ENCODE measurements at places on chromosomes 6 and 20.

DNA sequence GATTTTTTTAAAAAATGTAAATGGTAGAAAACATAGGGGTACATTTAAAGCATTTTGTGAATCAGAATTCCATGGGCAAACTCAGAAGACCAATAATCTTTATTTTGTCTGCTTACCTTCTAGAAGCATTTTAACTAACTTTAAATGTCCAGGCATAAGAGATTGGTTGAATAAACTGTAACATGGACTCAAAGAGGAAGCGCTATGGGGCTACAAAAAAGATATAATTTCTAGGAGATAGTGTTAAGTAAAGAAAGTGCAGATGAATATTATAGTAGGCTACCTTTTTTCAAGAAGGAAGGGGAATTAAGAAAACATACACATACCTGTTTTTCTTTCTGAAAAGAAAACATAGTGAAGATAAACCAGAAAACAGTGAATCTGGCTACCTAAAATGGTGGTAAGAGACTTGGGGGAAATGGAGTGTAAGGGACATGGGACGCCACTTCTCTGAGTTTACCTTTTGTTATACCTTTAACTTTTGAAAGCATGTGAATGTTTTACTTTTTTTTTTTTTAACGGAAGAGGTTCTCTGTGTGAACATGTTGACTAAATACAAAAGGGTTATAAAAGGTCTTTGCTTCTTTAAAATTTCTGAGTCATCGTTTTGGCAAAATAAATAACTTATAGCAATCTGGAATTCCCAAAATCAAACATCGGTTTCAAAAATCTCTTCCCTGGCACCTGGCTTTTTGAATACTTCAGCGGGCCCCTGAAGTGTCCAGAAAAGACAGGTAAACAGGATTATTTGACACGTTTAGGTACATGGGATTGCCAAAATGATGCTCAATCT lies 133.4 kb downstream of the OR2B2 start:
- peaks cover 8% of the 10 kb centered on the region for H3K27me3 ChIP-seq
- peaks cover 5% of the 10 kb centered on the region for H3K4me1 ChIP-seq
- no peaks in the 10 kb centered on the region for H3K36me3 ChIP-seq
- H3K27ac ChIP-seq, result no peak overlapping the region

DNA sequence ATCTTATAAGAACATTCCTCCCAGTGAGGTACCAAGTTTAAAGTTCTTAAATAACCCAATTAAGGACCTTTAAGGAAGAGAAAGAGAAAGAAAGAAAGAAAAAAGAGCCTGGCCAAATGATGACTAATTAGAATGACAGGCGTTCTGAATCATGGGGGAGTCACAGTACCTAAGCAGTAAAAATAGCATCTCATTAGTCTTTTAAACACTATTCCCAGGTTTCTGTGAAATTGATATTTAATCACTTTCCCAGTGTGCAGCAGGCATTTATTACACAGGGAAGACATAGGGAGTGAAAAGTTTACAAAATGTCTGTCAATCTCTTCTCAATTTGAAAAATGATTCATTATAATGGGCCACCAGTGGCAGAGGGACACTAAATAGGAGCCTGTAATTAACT lies 251.4 kb upstream of the MANEA start:
- H3K36me3 ChIP-seq, result no peaks in the 10 kb centered on the region
- no peak for DNase-seq
- no peak overlapping the region for H3K4me3 ChIP-seq
- no peak overlapping the region for H3K27ac ChIP-seq

DNA sequence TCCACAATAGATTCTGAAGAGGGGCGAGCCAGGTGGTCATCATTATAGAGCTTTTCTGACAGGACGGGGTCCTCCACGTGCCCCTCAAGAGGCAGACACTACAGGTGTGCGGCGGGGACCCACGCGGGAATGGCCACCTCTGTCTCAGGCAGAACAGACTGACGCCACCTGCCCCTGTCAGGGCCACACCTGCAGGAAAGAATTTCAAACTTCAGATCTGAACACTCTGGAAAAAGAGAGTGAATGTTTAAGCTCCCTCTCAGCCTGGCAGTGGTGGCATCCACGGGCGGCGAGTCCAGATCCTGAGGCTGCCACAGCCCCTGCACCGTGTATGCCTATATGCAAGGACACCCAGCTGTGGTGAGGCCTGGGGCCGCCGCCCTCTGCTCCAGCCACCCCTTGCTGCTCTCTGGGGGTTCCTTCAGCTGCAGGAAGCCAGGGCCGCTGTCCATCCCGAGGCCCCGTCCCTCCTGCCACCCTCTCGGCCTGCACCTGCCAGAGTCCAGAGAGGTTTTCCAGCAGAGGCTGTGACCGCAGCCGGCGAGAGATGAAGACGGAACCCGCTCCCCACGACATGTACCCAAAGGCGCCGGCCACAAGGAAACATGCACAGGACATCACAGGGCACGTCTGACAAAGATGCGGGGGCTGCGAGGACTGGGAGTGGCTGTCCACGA lies 234.9 kb downstream of the ERMARD start:
- no peak for DNase-seq
- no peaks in the 10 kb centered on the region for H3K27me3 ChIP-seq
- H3K4me1 ChIP-seq, result peaks cover 18% of the 10 kb centered on the region
- no peak overlapping the region for H3K27ac ChIP-seq
- H3K4me3 ChIP-seq, result no peak overlapping the region
- H3K36me3 ChIP-seq, result no peaks in the 10 kb centered on the region

GRCh38 chr6:88619951-88620350 lies 343.5 kb downstream of the RNGTT start:
- H3K36me3 ChIP-seq, result peaks cover 14% of the 10 kb centered on the region
- no peak overlapping the region for H3K4me3 ChIP-seq
- H3K27me3 ChIP-seq, result no peaks in the 10 kb centered on the region
- no peak for DNase-seq
- no peak overlapping the region for H3K27ac ChIP-seq

- no peaks in the 10 kb centered on the region for H3K4me1 ChIP-seq
- no peaks in the 10 kb centered on the region for H3K27me3 ChIP-seq
- H3K4me3 ChIP-seq, result no peak overlapping the region
- H3K36me3 ChIP-seq, result no peaks in the 10 kb centered on the region
- no peak for DNase-seq
- no peak overlapping the region for H3K27ac ChIP-seq
Measured at GRCh38 chr20:61321481-61321880, 69.4 kb downstream of the CDH4 start.

DNA sequence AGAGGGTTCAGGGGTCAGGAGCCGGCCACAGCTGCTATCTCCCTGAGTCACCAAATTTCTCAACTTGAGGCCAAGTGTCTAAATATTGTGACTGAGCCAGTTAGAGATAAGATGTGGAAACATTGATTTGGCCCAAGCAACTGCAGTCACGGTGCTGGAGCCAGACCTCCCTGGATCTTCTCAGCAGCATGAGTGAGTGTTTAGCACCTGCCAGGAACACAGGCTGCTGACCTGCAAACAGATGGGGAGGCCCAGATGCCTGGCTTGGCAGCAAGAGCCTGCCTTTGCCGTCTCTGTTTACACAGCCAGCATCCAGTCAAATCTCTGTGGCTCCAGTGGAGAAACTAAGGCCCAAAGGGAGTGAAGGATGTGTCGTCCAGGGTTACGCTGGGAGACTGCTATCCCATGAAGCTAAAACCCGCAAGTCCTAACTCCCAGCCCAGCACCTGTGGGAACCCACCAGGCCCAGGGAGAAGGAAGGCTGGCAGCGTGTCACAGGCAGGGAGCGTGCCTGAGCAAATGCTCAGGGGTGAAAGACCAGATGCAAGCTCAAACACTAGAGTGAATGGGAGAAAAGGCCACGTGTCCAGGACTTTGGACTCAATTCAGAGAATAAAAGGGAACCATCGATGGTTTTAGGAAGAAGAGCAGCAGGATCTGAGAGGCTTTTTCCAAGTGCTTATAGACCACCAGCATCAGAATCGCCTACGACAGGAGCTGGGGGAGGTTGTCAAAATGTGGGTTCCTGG lies 15.9 kb upstream of the PTGIS start:
- peaks cover 34% of the 10 kb centered on the region for H3K4me1 ChIP-seq
- peaks cover 13% of the 10 kb centered on the region for H3K27me3 ChIP-seq
- H3K27ac ChIP-seq, result peak overlapping the region; percentile 56
- no peak for DNase-seq
- H3K4me3 ChIP-seq, result no peak overlapping the region

GRCh38 chr20:37630993-37631392 lies 62.8 kb upstream of the CTNNBL1 start:
- H3K4me3 ChIP-seq, result no peak overlapping the region
- no peak for DNase-seq
- H3K27me3 ChIP-seq, result peaks cover 45% of the 10 kb centered on the region
- no peaks in the 10 kb centered on the region for H3K4me1 ChIP-seq

DNA sequence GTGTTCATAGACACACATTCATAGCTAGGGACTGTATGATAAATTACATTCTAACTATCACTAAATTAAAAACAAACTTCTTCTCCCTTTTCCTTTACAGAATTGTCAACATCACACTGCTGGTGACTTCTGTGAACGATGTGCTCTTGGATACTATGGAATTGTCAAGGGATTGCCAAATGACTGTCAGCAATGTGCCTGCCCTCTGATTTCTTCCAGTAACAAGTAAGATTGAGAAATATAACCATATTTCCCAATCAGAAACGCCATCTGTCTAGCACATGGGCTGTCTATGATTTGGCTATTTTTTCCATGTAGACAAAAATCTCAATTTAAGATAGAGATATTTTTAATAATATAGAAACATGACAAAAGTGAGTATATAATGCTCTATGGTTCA lies 367.7 kb downstream of the ARHGAP18 start:
- peaks cover 2% of the 10 kb centered on the region for H3K36me3 ChIP-seq
- H3K4me1 ChIP-seq, result no peaks in the 10 kb centered on the region
- H3K27me3 ChIP-seq, result peaks cover 30% of the 10 kb centered on the region
- no peak for DNase-seq

DNA sequence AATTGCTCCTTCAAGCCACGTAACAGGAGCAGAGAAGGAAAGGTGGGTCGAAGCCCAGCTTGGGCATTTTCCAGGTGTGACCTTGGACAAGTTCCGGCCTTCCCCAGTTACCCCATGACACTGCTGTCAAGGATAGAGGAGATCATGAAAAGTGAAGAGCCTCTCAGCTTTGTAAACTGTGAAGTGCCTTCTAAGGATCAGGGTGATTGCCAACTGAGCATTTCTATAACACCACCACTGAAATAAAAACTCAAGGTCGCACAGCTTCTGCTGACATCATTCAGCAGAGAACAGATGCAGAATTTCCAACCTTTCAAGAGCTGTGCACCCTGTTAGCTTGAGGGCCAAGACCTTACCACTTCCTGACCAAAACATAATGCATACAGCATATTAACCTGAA lies 24.0 kb upstream of the ZMYND8 start:
- no peak for DNase-seq
- H3K27ac ChIP-seq, result no peak overlapping the region
- H3K4me1 ChIP-seq, result peaks cover 36% of the 10 kb centered on the region
- H3K27me3 ChIP-seq, result no peaks in the 10 kb centered on the region
- H3K4me3 ChIP-seq, result no peak overlapping the region

DNA sequence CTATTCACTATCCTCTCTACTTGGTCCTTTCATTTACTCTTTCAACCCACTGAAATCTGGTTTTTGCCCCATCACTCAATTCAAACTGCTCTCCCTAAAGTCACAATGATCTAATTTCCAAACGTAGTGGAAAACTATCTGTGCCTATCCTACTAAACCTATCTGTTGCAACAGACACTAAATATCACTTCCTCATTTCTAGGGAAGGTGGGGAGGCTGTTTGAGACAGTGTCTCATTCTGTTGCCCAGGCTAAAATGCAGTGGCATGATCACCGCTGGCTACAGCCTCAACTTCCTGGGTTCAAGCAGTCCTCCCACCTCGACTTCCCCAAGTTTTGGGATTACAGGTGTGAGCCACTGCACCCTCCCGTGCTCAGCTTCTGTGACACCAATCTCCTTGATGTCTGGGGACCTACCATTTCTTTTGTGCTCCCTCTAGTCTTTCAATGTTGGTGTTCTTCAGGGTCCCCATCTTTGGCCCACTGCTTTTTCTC lies 8.8 kb downstream of the RANBP9 start:
- H3K36me3 ChIP-seq, result peaks cover 12% of the 10 kb centered on the region
- H3K27me3 ChIP-seq, result no peaks in the 10 kb centered on the region
- H3K4me1 ChIP-seq, result peaks cover 26% of the 10 kb centered on the region
- no peak overlapping the region for H3K4me3 ChIP-seq
- no peak for DNase-seq
- H3K27ac ChIP-seq, result no peak overlapping the region

- DNase-seq, result no peak
- peaks cover 14% of the 10 kb centered on the region for H3K4me1 ChIP-seq
- no peaks in the 10 kb centered on the region for H3K36me3 ChIP-seq
Measured at GRCh38 chr6:124887872-124888580, 74.2 kb upstream of the RNF217 start.

DNA sequence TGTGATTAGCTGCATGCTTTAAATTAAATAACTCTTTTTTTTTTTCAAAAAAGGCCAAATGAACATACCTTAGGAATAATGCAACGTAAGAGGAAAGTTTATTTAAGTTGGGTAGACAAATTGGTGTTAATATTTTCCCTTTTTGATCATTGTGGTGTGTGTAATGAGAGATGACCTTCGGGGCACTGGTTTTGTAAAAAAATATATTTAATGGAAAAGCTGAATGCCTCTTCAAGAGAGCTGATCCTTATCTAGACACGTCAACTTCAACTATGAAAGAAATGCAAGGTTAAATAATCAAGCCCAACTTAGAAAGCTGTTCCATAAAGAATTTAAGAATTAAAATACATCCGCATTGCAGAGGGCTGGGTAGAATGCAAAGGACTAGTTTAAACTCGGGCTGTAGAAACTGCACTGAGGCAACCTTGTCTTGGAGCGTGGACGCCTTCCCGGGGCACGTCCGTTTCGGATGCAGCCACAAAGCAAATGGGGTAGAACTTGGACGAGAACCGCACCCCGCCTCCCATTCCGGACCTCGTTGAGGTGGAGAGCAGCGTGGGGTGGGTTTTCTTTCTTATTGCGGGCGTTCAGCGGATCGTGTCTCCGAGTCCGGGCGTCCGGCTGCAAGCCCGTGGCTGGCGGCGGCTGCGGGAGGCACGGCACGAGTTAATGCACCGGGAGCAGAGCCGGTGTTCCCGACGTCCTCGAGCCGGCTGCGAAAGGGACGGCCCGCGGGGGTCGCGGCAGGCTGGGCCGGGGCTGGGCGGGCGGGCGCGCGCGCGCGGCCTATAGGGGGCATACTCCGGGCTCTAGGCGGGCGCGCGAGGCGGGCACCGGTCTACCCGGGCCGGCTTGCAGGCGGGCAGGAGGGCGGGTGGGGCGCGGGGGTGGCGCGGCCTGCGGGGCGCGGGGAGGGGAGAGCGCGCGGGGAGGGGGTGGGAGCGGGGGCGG lies 1.9 kb downstream of the JARID2 start:
- H3K27ac ChIP-seq, result peak overlapping the region; percentile 96
- DNase-seq, result peak; percentile 67
- H3K4me1 ChIP-seq, result peaks cover 50% of the 10 kb centered on the region

GRCh38 chr6:33776186-33776585 lies 12.7 kb downstream of the LEMD2 start:
- DNase-seq, result no peak
- H3K36me3 ChIP-seq, result peaks cover 27% of the 10 kb centered on the region
- no peaks in the 10 kb centered on the region for H3K4me1 ChIP-seq
- no peaks in the 10 kb centered on the region for H3K27me3 ChIP-seq

DNA sequence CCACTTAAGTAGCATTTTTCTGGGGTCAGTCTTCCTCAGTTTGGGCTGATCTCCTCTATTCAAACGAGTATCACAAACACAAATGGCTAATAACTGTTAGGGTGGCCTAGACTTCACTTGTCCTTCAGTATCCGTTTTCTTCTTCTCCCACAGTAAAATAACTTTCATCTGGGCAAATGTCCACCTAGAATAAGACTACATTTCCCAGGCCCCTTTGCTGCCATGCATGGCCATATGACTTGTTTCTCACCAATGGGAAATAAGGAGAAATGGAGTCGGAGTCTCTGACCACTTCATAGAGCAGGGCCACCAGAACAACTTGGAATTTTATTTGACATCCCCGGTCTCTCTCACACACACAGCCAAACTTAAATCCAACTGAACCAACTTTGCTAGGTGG lies 51.4 kb downstream of the SULF2 start:
- peaks cover 4% of the 10 kb centered on the region for H3K4me1 ChIP-seq
- H3K27me3 ChIP-seq, result no peaks in the 10 kb centered on the region
- no peak overlapping the region for H3K4me3 ChIP-seq
- H3K36me3 ChIP-seq, result no peaks in the 10 kb centered on the region
- no peak overlapping the region for H3K27ac ChIP-seq
